Stimulated activated CD8-positive, alpha-beta memory T cell treated with anti-CD3 and anti-CD28 coated beads, Interleukin-12 subunit alpha, Interleukin-12 subunit beta, amount 100 ng/mL, for 4 hours (primary cell): ENCODE measurements at places on chromosomes 7 and 10.

DNA sequence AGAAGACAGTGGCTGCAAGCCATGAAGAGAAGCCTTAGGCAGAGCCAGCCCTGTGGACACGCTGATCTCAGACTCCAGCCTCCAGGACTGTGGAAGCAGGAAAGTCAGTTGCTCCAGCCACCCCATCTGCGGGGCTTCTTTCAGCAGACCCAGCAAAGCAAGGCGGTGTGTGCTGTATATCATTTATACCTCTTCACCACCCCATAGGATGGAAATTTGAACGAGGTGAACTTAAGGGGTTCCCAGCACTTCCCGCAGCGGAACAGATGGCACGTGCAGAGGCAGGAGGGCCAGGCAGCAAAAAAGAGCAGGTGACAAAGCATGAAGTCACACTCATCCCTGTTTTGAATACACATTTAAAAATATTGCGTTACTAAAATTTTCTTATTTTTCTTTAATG is 159.4 kb downstream of the ADARB2 start:
- no peak for DNase-seq

GRCh38 chr10:32004161-32004591 is 52.0 kb downstream of the KIF5B start:
- DNase-seq, result no peak

DNA sequence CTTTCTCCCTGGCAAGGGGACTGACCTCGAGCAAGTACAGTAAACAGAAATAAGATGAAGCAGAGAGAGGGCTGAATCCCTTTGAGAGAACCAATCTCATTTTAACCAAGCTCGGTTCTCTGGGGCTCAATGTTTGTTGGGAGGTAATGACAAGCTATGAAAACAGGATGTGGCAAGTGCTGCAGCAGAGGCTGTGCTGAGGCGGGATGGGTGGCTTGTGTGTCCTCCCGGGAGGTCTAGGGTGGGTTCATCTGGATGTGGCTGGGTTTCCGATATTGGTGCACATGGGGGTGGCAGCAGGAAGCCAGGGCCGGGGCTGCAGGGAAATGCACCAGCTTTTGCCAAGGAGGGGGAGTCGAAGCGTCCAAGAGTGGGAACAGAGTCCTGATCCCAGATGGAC is 84.5 kb downstream of the AOAH start:
- DNase-seq, result no peak

- DNase-seq, result no peak
These were observed 3.7 kb downstream of the ZNF487 start for GRCh38 chr10:43440463-43441134.

- no peak for DNase-seq
These were observed 51.3 kb downstream of the PWWP2B start for GRCh38 chr10:132448248-132448731.

DNA sequence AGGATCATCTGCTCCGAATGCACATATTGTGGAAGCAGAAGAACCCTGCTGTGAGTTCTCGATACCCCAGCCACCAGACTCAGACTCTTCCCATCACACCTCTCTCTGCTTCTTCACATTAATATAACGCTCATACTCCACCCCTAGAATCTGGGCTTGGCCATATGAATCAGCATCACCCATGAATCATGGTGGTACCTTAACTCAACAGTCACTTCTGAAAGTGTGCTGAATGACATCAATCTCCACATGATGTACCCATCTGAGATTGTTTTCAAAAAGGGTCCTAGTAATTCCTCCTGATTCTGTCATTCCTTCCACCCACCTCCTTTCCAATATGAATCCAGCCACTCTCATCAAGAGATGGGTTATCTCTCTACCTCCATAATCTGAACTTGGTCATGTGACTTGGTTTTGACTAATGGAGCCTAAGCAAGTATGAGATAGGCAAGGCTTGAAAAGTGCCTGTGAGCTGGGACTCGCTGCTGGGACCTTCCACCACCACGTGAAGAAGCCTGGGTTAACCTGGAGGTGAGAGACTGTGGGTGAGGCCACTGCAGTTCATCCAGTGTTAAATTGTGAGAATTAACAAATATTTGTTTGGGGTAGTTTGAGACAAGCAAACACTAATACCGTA is 15.4 kb downstream of the YWHAG start:
- no peak for DNase-seq

DNA sequence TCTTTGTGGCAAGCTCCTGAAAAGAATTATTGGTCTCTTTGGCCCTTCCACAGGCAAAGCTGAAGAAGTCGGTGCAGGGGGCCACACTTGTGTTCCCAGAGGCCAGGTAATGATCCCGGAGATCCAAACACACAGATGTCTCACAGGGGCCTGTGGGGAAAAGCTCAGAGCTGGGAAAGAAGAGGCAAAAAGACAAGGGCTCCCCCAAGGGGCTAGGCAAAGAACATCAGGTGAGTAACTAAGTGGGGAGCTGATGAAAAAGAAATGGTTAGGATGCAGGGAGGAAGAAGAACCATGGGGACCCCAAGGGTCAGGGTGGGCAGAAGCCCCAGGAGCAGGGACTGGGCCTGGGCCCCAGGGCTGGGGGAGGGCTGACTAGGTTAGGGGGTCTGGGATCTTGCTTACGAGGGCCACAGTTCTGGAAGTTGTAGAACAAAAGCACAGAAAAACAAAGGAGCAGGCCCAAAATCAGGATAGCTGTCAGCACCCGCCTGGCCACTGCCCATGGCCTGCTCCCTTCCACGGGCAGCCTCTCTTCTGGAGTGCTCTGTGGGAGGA is 1.1 kb downstream of the KEL start:
- no peak for DNase-seq

DNA sequence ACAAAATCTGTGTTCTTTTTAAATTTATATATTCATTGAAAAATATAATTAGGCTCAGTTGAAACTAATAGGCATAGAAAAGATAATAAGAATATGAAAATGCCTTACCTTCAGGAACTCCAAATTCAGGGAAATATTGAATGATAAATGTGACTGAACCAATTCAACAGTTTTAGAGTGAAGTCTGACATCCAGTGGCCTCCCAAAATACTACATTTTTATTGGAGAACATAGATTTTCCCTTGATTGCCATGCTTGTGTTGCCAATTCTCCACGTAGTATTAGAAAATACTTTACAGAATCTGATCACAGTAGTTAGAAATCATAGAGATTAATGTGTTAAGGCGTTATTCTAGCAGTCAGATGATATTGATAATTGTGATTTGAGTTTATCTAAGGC is 1246.7 kb downstream of the GATA3 start:
- DNase-seq, result no peak

DNA sequence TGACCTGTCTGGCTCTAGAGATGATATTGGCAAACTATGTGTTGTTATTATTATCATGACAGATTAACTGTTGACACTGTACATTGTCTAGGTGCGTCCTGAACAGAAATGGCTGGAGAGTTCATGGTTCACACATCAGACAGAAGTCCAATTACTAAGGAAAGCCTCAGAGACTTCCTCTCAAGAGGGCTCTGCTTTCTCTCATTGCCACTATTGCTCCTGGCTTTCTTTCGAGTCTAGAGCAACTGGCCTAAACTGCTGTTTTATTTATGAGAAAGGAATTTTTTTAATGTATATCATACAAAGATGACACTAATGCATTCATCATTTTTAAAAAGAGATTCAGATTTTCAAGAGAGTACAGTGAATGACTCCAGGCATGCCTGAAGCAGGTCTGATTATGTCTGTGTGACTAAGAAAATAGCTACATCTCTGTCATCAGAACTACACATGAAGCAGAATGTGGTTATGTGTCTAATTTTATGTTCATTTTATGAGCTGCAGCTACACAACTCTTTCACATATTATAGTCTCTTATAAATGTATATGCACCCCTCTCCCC is 30.4 kb downstream of the NRCAM start:
- DNase-seq, result no peak

- DNase-seq, result no peak
These were observed 52.8 kb upstream of the ZPBP start for GRCh38 chr7:50145801-50146338.

GRCh38 chr7:71484380-71484779 is 352.4 kb downstream of the GALNT17 start:
- DNase-seq, result no peak

GRCh38 chr7:74078461-74078860 is 5.1 kb upstream of the LIMK1 start:
- DNase-seq, result no peak

- no peak for DNase-seq
These were observed 123.8 kb downstream of the GRID1 start for GRCh38 chr10:86242761-86243160.

GRCh38 chr10:85524001-85524666 is 842.5 kb downstream of the GRID1 start:
- no peak for DNase-seq

DNA sequence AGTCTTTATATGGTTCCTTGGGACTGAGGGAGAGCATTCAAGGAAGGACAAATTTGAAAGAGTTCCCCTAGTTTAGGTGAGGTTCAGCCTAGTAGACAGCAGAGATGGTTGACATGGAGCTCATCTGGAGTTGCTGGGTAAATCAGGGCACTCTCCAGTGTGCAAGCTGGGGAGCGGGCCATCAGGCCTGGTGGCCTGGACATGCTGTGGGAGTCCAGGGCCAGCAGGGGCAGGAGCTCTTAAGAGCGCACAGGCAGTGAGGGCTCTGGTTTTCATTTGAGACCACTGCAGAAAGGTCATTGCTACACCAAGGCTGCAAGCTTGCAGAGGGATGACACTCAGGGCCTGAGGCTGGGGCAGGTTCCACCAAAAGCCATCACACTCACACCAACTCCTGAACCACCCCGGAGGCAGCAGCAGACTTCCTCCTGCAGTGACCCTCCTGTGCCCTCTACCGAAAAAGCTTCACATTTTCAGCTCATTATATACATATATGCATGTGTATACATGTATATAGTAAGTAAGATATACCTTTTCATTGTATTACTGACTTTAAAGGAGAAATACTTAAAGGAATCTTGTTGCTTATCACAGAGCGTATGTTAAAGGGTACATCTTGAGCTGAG is 39.5 kb downstream of the STEAP1B start:
- no peak for DNase-seq

DNA sequence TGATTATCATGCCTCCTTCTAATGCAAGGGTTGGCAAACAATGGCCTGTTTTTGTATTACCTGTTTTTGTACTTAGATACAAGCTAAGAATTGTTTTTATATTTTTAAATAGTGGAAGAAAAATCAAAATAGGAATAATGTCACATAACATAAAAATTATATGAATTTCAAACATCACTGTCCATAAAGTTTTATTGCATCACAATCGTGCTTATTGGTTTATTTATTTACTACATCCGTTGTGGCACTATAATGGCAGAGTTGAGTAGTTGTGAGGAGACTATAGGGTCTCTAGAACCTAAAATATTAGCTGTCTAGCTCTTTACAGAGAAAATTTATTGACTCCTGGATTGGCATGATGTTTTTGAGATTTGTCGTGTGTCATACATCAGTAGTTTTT is 4.1 kb downstream of the KIF20B start:
- no peak for DNase-seq

DNA sequence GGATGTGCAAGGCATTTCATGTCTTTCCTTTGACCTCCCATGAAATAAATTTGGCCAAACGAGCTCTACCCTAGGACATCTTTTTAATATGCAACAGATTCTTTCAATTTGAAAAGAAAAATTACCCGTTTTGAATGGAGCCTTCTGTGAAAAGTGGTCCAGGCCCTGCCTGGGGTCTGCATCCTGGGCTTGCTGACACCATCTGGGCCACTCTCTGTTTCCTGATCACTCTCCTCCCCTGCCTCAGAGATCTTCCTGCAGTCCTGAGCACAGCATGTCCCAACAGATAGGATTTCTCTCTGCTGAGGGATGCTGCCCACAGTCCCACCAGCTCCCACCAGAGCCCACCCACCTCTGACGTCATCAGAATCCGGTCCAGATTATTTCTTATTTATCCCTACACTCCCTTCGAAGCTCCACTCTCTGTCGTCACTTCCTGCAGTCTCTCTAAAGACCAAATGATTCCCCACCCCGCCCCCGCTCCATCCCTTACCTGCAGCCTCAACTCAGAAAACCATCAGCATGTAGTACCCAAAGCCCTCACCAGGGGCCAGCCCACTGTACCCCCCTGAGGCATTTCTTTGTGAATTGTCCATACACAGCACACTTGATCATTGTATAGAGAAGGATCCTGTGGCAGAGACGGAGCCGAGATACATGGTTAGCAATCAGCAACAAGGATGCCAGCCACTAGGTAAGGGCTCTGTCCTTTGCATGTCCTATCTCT is 192.1 kb upstream of the MGMT start:
- DNase-seq, result no peak

- no peak for DNase-seq
These were observed 15.3 kb upstream of the THSD7A start for GRCh38 chr7:11847336-11847735.

- DNase-seq, result no peak
These were observed 132.7 kb downstream of the GATA3 start for GRCh38 chr10:8187171-8187666.

DNA sequence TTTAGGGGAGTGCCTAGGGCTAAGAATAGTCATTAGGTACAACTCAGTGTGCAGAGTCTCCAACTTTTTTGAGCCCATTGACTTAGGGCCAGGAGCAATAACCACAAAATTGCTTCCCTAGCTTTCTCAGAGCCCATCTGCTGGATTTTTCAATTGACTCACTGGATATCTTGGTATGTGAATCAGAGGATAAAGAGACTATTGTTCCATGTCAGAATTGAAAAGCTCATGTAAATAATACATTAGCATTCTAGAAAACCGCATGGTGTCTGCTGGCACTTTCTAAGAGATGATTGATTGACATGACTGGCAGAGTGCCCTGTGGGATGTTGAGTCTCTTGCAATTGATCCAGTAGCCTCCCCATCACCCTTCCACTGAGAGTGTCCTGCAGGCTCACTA is 246.2 kb downstream of the CCDC7 start:
- no peak for DNase-seq

GRCh38 chr7:100570954-100571828 is 2.5 kb downstream of the SAP25 start:
- no peak for DNase-seq

DNA sequence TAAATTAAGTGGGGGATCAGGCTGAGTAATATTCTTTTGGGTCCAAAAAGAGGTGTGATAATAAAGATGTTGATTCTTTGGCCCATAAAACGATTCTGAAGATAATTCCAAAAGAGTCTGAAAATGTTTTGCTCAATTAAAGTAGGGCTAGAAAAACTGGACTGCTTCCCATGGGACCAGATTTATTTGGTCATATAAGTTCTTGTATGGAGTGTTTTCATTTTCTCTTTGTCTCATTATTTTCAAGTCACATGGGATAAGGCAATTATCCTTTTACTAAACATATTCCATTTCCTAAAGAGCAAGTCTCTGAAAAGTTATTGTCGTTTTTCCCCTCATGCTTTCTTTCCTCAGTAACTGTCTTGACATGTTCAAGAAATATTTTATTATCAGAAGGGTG is 41.5 kb downstream of the CDK6 start:
- DNase-seq, result no peak

GRCh38 chr7:95817866-95818640 is 45.7 kb downstream of the DYNC1I1 start:
- no peak for DNase-seq
